CD4-positive, alpha-beta memory T cell (primary cell): ENCODE measurements at places on chromosomes 12 and 14. TPM values are rescaled to one million over a fixed set of nuclear protein-coding genes. Genes with fewer than 3 reads are reported as not detected.

TAS2R9 gene
- polyA plus RNA-seq, result not detected

IAPP gene
- polyA plus RNA-seq, result not detected

MVK gene
- 1.9 TPM for polyA plus RNA-seq

SDSL gene
- polyA plus RNA-seq, result not detected
